ENCODE measurements at places on chromosomes 13 and 19.

- no peak for DNase-seq
Measured at GRCh38 chr19:18173054-18173571, 500 bp upstream of the IFI30 start.

DNA sequence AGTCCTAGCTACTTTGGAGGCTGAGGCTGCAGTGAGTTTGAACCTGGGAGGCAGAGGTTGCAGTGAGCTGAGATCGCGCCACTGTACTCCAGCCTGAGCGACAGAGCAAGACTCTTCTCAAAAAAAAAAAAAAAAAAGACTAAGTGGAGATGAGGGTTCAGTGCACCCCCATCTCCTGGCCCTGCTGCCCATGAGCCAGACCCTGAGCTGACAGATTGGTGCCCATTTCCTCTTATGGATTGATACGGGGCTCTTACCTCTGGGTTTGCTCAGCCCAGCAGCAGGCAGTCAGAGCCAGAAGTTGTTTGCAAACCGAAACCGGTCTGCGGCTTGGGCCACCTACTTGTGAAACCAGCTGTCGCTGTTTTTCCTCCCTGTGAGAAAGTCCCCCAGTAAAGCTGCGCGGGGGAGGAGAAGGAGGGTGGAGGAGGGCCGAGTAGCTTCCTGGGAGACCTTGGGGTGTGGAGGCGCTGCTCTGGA lies 36.9 kb downstream of the ARRDC2 start:
- DNase-seq: peak; percentile 96

DNA sequence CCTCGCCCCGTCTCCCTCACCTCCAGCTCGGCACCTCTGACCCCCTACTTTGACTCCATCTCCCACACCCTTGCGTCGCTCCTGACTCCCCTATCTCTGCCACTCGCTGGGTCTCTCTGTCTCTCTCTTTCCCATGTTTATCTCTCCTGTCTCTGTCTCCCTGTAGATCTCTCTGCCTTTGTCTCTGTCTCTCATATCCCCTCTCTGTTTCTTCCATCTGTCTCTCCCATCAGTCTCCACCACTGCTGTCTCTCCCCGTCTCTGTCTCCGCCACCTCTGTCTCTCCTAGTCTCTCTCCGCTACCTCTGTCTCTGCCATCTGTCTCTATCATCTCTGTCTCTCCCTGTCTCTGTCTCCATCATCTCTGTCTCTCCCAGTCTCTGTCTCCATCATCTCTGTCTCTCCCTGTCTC lies 12.4 kb upstream of the BBC3 start:
- no peak for DNase-seq

GRCh38 chr19:5352229-5352763 lies 11.7 kb upstream of the PTPRS start:
- DNase-seq: no peak

DNA sequence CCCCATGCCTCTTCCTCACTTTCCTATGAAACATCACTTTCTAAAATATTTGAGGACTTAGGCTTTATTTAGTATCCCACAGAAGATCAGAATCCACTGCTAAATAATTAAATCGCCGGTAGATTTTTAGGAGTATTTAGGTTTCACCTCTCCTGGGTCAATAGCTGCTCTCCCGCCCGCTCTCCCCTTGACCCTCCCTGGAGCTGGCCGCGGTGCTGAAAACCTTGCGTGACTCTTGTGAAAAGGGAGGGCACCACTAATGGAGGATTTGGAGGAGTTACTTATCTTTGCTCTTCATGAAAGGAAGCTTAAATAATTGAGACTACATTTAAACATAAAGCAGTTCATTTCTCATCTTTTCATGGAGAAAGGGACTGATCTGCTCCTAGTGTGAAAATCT lies 14.1 kb downstream of the POU4F1 start:
- no peak for DNase-seq

DNA sequence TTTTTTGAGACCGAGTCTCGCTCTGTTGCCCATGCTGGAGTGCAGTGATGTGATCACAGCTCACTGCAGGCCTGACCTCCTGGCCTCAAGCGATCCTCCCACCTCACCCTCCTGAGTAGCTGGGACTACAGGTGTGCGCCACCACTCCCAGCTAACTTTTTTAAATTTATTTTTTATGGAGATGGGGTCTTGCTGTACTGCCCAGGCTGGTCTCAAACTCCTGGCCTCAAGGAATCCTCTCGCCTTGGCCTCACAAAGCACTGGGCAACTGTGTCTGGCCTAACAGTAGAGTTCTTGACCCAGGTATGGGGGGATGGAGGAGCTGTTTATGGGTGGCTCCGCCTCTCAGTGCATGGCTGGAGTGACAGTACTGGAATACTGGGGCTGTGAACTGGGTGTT lies 59.6 kb downstream of the SMARCA4 start:
- no peak for DNase-seq

DNA sequence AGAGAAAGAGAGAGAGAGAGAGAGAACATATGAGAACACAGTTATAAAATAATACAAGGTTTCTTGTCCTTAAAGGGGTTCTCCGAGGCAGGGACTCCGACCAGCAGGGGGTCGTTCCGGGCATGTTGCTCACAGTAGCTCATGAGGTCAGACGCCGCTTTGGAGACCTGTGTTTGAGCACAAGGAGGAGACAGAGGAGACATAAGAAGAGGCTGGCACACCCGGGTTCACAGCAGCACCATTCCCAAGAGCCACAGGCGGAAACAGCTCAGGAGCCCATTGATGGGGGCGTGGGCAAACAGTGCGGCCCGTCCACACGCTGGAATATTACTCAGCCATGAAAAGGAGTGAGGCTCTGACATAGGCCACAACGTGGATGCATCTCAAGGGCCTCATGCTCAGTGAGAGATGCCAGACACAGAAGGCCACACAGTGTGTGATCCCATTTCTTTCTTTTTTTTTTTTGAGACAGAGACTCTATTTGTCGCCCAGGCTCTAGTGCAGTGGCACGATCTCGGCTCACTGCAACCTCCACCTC lies 39.1 kb downstream of the GADD45B start:
- DNase-seq: no peak

- peak; percentile 37 for DNase-seq
Measured at GRCh38 chr19:42352301-42353259, 27.1 kb downstream of the MEGF8 start.
